ENCODE measurements at places on chromosomes 11 and 22.

- DNase-seq = peak; percentile 93
Observed at GRCh38 chr11:112073941-112074811, at the start of the genes NKAPD1 and PIH1D2. TSS of gene NKAPD1 (plus strand) at chr11:112074299. CDS start at chr11:112075575, 1,276 bp downstream. TSS of gene PIH1D2 (minus strand) at chr11:112074017. CDS start at chr11:112073174, 843 bp downstream.

GRCh38 chr11:125168918-125169456, 4.4 kb downstream of the PKNOX2 start:
- no peak for DNase-seq

DNA sequence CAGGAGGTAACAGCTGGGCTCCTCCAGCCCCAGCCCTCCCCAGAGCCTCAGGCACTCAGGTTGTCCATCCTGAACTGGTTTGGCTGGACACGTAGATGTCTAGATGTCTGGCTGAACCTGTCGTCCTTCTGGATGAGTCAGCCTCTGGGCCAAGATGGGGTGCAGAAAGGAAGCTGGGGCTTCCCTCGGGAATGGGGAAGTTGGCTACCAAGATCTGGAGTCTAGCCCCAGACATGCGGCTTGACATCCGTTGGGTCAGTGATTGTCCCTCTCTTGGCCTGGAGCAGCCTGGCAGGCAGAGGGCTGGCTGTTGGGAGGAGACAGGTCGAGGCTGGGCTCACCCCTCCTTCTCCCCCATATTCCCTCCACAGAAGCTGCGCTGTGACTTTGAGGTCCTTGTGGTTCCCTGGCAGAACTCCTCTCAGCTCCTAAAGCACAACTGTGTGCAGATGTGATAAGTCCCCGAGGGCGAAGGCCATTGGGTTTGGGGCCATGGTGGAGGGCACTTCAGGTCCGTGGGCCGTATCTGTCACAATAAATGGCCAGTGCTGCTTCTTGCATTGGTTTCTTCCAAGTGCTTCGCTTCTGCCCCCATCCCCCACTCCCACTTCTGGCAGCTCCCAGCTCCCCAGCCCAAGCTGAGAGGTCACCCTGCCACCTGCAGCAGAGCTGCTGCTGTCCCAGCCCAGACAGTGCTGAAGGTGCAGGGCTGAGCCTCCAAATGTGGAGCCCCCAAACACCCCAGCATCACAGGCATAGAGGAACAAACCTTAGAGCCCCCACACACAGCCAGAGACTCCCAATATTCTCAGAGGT, 1.3 kb downstream of the CST6 start:
- peak; percentile 89 for DNase-seq

- peak; percentile 77 for DNase-seq
Observed at GRCh38 chr11:96154802-96155520, 188.0 kb downstream of the MAML2 start.

DNA sequence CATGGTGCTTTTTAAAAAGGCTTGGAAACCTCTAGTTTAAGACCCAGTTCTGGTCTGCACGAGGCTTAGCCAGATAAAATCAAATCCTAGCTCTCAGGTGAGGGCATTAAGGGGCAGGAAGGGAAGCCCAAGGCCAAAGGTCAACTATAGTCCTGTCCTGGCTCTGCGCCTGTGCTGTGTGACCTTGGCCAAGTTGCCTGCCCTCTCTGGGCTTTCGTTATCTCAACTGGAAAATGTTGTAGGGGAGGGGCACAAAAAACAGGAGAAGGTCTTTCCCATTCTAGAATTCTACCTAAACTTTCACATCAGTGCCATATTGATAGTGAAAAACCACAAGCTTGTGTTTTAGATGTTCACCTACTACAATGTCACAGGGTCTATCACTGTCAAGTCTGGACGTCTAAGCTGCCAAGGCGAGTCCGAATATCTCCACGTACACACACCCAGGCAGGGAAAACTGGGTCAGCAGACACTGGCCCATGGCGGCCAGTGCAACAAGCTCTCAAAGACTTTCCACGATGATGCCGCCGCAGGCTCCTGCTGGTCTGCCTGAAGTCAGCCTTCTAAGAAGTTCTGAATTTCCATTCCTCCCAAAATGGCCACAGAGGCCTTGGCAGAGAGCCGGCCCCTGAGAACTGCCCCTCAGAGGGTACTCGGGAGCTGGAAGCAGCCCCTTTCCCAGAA, 18.0 kb downstream of the MN1 start:
- peak; percentile 36 for DNase-seq
